ENCODE measurements at places on chromosomes 16 and 17.

GRCh38 chr16:5379954-5380353, 282.4 kb upstream of the EEF2KMT start:
- no peak for DNase-seq

DNA sequence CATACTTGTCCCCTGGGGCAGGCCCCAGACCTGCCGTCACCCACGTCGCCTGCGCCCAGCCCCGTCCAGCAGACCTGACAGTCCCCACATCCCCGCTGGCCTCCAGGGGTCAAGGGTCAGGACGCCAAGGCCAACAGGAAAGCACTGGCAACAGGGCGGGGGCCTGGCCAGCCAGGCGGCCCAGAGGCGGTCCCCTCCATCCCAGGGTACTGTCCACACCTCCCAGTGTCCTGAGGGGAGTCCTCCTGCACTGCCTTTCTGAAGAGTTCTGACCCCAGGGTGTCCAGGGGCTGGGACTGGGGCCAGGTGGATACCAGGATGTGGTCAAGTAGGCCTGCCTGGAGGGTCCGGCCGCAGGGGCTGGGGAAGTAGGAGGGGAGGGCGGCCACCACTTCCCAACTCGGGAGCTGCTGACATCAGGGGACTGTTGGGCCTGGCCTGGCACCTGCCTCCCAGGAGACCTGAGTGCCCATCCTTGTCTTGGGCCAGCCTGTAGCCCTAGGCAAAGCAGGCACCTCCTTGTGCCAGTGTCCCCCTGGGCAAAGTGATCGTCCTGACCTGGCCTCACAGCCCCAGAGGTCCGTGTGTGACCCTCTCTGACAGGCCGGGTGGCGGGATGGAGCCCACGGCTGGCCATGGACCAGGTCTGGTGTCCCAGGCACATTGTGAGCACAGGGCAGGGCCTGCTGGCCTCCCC, 6.7 kb upstream of the AXIN1 start:
- no peak for DNase-seq

DNA sequence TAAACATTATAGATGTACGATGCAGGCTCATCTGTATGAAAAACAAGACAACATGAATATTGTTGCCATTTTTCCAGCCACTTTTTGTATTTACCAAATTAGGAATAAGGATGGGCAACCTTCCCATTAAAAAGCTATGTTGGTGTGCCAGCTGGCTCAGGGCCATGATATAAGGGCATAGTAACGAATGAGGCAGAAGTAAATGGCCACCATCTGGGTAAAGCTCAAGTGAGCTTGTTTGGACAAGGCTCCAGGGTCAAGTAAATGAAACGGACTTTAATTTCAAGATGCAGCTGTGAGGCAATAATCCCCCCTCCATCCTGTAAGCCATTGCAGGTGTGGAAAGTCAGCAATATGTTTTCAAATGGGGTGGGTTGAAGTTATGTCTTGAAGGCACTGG, 930.9 kb upstream of the CDH8 start:
- DNase-seq, result no peak

GRCh38 chr16:80034469-80034826, 433.9 kb upstream of the MAF start:
- no peak for DNase-seq

DNA sequence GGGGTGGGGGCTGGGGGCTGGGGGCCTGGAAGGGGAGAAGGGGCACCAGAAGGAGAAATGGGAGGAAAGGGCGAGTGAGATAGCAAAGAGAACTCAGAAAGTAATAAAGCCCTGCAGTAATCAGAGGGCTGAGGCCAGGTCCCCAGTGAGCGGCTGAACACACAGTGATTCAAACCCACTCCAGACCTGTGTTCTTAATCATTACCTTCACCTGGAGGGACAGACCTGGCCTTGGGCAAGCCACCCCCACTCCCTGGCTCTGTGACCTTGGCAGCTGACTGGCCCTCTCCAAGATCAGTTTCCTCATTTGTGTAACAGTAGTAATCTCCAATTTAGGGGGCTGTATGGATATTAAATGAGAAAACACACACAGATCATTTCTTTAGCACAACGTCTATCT, 150.4 kb downstream of the WWOX start:
- no peak for DNase-seq

Data from activated T-cell treated with anti-CD3 and anti-CD28 coated beads for 1 hour (primary cell).